ENCODE measurements at places on chromosomes 2 and 18.

GRCh38 chr18:44093253-44093652 lies 587.4 kb upstream of the SETBP1 start:
- no peak for DNase-seq

GRCh38 chr2:57899898-57900297 lies 146.7 kb upstream of the VRK2 start:
- DNase-seq = no peak

DNA sequence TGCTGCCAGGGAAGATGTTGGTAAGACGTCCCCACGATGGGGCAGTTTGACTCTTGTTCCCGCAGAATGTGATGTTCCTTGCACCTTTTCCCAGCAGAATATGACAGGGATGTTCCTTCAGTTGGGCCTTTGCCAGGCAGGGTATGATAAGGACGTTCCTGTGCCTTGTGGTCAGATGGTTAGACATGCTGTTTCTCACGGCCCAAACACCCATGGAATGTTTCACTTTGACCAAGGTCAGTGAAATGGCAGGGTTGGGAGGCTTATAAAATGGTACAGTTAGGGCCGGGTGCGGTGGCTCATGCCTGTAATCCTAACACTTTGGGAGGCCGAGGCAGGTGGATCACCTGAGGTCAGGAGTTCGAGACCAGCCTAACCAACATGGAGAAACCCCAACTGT lies 40.3 kb upstream of the YPEL5 start:
- DNase-seq = no peak

- no peak for DNase-seq
Measured at GRCh38 chr18:29225351-29225750, 1048.4 kb upstream of the CDH2 start.

DNA sequence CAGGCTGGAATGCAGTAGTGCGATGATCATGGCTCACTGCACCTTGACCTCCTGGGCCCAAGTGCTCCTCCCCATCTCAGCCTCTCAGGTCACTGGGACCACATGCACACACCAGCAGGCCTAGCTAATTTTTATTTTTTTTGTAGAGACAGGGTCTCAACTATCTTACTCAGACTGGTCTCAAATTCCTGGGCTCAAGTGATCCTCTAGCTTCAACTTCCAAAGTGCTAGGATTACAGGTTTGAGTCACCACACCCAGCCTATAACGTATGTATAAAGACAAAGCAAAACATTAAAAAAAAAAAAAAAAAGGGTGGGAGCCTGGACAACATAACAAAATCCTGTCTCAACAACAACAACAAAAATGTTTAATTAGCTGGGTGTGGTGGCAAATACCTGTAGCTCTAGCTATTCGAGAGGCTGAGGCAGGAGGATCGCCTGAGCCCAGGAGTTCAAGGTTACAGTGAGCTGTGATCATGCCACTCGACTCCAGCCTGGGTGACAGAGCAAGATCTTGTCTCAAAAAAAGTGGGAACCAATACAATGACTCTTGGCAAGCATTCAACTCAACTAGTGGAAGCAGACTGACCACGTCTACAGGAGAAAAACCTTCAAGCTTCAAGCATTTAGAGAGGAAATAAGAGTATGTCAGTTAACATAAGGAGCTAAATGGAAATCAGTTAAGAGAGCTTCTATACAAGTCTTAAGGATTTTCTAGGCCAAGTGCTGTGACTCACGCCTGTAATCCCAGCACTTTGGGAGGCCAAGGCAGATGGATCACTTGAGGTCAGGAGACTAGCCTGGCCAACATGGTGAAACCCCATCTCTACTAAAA lies 2.6 kb downstream of the GTF3C2 start:
- no peak for DNase-seq

- no peak for DNase-seq
Measured at GRCh38 chr2:19255481-19255880, 102.9 kb downstream of the OSR1 start.

DNA sequence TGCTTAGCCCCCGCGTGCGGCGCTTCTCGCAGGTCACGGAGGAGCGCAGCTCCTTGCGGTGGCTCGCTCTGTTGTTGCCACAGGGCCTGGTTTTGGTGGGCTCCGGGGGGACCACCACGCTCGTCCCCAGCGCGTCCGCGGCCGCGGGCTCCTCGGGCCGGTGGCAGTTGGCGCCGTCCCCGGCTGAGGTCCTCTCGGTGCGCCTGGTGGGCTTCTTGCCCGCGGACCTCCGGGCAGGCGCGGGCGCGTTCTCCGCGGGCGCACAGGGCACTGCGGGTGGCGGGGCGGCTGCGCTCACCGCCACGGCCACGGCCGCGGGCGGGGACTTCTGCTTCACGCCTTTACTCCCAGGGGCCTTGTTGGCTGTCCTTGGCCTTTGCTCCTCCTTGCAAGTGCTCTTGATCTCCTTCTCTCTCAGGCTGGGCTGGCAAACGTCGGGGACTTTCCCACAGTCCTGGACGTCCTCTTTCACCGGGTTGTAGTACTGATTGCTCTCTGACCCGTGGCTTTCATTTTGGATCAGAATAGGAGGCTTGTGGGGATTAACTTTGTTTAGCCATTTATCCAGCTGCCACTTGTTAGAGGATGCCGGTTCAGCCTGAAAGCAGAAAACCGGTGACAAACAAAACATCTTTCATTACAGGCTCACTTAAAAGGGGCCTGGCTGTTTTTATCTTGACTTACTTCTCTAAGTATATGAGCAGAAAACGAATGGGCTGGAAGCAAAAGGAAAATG lies 104.0 kb upstream of the REV1 start:
- DNase-seq = no peak

Measured in activated T-cell treated with anti-CD3 and anti-CD28 coated beads, Interleukin-2, amount 50 U/mL, for 72 hours (primary cell).